ENCODE measurements at places on chromosomes 4 and X.

DNA sequence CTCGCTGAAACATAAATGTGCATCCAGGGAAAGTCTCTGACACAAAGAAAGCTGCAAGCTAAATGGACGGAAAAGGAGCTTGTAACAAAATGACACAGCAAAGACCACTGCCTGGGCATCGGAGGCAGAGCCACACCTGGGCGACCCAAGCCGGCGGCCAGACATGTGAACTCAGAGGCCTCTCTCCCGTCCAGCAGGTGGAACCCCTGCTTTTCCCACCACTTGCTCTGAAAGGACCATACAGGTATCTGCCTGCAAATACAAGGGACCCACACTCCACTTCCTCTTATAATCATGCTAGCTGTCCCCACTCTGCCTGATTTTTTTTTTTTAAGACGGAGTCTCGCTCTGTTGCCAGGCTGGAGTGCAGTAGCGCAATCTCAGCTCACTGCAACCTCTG lies 12.0 kb downstream of the CPLX1 start:
- DNase-seq, result no peak

GRCh38 chr4:90081432-90082144 lies 45.6 kb upstream of the CCSER1 start:
- DNase-seq, result no peak

DNA sequence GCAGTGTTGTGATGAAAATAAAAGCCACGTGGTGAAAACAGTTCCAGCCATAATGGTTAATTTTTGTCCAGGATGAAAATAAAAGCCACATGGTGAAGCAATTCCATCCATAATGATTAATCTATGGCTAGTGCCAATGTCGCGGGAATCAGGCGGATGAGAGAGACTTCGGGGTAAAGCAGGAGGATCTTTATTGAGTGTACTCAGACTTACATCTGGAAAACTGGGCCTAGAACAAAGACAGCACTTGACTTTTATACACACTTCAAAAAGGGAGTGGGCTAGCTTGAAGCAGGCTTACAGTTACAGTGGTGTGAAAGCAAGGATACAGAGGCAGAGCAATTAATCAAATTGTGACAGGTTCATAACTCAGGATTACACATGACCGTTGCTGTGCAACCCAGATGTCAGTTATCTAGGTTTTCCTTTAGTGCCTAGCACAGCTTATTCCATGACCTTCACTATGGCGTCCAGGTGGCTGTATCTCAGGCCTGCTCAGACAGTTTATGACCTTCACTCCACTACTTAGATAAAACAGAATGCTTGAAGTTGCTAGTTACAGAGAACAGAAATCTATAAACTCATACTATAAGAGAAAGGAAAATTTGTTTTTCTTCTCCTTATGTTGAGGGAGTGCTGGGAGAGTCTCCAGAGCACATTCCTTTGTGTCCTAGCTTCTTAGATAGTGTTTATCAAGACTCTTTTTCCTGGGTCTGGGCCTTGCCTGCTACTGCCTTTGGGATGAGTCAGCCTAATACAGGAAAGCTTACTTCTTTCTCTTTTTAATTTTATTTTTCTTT lies 5.9 kb upstream of the PLA2G12A start:
- no peak for DNase-seq

DNA sequence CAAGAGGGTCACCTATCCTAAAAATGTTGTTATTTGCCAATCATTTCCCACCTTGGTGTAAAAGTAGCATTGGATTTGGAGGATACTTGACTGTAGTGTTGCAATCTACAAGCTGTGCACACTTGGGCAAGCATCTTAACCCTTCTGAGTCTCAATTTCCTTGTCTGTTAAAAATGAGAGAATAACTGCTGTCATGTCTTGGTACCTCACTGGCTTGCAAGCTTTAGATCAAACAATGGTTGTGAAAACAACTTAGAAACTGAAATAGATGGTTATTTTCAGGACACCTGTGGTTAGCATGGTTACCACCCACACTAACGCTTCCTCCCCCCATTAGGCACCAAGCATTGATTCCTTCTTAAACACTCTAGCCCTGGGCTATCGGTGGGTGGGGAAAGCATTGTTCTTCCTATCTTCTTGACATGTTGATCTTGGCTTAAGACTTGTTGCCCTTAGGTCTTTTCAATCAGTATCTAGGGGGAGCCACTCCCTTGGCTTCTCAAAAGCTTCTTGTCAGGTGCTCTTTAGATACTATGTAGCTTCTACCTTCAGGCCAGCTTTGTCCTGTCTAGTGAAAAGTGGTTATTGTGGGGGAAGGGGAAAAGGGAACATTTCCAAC lies 10.6 kb upstream of the AMOT start:
- no peak for DNase-seq

DNA sequence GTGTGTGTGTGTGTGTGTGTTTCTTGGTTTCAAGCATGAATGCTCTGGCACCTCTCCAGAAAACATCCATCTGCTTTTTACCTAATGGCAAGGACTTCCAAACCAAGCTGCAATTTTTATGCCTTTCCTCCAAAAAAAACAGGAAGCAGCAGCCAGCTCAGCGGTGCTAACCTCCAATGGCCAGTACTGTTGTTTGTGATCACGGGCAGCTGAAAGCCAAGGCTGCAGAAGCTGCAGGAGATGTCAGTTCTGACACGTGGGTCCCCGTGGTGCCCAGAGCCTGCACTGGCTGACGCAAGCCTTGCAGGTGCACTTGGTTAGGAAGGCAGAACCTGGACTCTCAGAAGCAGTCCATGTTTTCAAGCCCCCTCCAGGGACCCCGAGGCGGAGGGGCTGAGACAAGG lies 313.6 kb upstream of the DDX53 start:
- DNase-seq, result no peak

DNA sequence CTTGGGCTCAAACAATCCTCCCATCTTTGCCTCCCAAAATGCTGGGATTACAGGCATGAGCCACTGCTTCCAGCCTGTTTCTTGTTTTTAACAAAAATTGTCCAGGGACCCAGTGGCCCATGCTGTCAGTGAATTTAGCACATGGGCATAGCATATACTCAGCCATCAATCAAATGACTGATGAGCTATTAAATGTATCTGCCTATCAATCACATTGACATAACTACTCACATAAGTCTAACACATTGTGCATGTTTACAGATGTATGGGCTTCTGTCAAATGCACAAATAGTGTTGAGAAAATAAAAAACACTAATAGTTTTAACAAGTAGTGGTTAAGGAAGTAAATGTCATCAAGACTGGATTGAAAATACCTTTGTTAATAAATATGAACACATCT lies 249.4 kb downstream of the COX18 start:
- no peak for DNase-seq

DNA sequence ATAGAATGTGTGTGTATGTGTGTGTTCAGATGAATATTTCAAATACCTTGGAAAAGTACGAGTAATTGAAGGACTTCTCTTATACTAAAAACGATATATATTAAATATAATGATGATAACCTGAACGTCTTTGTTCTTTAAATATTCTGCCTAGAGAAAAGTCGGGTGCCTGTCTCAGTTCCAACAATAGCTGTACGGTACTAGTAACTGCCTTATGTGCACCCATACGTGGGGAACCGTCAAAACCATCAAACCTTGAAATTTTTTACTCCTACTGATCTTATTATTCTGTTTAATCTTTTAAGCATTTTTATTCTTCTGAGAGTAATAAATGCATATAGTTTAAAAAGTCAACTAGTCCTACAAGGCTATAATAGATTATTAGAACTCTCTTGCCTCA lies 1045.7 kb downstream of the C4orf33 start:
- DNase-seq, result no peak

- DNase-seq, result no peak
Observed at GRCh38 chr4:82057990-82058544, 315.7 kb downstream of the HNRNPD start.

- no peak for DNase-seq
Observed at GRCh38 chr4:3703677-3704521, 62.3 kb upstream of the ADRA2C start.
